Stimulated activated effector memory CD8-positive, alpha-beta T cell treated with anti-CD3 and anti-CD28 coated beads, Interleukin-12 subunit alpha, Interleukin-12 subunit beta, amount 100 ng/mL, for 72 hours (primary cell): ENCODE measurements at places on chromosomes 7 and 10.

DNA sequence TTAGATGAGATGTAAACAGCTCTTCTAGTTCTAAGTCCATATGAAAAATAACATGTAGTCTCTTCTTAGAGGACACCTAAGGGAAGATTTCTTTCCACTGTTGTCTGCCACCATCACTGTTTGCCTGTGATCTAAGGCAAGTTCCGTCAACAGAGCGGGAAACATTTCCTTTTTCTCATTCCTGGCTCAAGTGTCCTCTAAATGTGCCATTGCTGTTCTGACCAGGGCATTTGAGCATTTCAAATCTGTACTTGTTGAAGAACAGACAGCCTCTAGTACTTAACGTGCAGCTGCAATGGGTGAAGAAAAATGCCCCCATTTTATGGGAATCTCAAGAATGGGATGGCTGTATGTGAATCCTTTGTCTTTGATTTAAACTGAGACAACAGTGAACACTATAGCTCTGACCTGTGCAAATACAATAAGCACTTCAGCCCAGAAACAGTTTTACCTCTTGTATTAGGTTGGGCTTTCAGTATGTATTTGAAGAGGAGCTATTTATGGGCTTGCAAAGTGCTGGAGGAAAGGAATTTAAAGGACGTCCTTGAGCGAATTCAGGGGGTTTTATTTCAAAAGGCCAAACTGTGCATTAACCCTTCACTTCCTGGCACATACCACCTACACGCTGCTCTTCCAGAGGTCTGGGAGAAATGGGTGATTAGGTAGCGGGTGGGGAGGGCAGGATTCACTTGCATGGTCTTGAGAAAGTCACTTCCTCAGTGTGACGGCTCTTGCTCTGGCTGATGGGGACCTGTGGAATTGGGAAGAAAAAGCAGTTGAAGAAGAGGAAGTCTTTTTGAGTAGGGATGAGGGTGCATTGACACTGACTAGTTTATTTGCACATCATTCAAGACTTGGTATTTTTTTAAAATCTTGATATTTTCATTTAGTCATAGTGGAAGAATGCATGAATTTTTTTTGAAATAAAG, 66.1 kb downstream of the THNSL1 start:
- DNase-seq: no peak

DNA sequence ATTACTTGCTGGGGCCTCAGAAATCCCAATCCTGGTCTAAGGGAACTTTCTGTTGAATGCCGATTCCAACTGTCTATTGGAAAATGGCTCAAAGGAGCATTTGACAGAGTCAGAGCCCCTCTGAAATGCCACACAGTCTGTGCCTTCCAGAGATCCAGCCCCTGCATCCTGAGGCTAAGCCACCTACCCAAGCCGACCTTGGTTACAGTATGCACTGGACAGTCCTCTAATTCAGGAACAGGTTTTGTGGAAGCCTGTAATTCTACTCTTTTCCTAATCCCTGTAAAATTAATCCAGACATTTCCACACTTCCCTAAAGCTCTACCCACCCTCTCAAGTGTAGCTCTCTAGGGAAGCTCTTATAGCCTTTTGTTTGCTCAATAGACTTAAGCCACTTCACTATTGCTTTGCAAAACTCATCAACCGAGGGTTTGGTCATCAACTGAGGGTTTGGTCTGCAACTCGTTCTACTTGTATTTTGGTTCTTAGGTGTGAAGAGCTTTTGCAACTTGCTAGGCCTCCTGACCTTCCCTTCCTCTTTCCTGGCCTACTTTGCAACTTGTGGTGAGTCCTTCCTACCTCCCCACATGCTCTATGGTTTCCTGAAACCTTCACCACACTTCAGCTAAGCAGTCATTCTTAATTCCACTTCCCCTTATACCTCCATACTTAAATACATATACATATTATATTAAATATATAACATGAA, 364.8 kb downstream of the SFMBT2 start:
- no peak for DNase-seq

GRCh38 chr7:30562498-30562897, 32.2 kb upstream of the GARS1 start:
- peak; percentile 18 for DNase-seq

DNA sequence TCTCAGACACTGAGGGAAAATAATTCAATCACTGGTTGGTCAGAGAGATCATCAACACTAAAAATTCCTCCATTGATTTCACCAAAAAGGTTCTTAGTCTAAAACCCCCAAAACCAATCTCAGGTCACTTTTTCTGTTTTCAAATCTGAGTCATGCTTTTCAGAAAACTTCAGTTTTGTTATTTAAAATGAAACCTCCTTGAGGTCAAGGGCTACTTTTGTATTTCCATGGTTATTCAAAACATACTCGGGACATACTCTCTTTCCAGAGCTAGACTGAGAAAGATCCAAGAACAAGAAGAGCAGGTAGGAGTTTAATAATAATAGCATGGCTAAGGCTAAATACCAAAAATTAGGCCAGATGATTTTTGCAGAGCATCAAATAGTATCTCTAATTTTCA, 152.8 kb downstream of the SDHAF3 start:
- no peak for DNase-seq

GRCh38 chr10:85318809-85319807, 990.7 kb downstream of the CCSER2 start:
- no peak for DNase-seq

DNA sequence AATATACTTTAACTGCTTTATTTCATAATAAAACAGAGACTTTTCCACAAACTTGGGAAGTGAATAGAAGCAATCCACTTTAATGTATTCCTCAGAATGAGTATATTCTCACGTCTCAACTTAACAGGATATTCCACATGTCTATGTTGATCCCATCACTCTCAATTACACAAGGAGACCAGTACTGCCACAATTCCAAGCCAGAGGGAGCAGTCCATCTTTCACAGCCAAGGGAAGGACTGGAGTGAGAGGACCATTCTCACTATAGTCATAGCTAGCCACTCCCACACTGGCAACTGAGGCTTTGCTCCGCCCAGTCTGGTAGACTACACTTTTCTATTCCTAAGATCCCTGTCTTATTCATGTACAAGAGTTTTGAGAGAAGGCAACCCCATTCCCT, 553.9 kb downstream of the CNTNAP2 start:
- no peak for DNase-seq
